ENCODE measurements at places on chromosomes 13 and 19. TPM values are rescaled to one million over a fixed set of nuclear protein-coding genes. Genes with fewer than 3 reads are reported as not detected.

GRCh38 chr13:71219698-71220415, 647.1 kb downstream of the DACH1 start:
- H3K36me3 ChIP-seq = no peaks in the 10 kb centered on the region
- no peaks in the 10 kb centered on the region for H3K27me3 ChIP-seq
- H3K27ac ChIP-seq = no peak overlapping the region
- no peak for DNase-seq
- H3K4me1 ChIP-seq = no peaks in the 10 kb centered on the region
- no peak overlapping the region for H3K4me3 ChIP-seq

DNA sequence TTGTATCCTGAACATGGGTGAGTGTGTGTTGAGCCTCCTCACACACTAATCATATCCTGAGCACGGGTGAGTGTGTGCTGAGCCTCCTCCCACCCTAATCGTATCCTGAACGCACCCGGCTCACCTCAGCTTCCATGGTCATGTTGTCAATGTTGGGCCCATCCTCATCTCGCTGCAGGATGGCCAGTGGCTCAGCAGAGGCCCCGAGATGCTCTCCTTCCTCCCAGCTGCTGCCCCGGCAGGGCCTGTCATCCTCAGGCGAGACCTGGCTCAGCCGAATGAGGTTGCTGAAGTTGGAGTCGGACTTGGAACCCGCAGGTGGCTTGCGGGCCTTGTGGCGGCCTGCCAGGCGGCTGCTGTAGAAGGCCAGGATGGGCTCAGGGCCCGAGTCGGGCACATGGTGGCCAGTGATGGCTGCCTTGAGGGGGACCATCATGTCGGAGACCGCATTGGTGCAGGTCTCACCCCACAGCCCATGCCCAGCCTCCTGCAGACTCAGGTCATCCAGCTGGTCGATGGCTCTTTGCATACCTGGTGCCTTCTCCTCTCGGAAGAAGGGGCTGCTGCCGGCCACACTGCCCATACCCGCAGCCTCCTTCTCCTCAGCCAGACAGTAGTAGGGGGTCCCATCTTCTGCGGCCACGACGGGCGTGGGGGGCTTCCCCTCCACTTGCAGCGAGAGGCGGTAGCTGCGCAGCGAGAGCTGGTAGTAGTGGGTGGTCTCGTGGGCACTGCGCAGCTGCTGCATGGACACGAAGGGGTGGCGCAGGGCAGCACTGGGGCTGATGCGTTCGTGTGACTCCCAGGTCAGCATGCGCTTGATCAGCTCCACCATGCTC, 9.6 kb downstream of the HIPK4 start:
- H3K4me3 ChIP-seq = no peak overlapping the region
- H3K4me1 ChIP-seq = no peaks in the 10 kb centered on the region
- DNase-seq = no peak
- H3K27me3 ChIP-seq = no peaks in the 10 kb centered on the region
- peaks cover 21% of the 10 kb centered on the region for H3K36me3 ChIP-seq

DNA sequence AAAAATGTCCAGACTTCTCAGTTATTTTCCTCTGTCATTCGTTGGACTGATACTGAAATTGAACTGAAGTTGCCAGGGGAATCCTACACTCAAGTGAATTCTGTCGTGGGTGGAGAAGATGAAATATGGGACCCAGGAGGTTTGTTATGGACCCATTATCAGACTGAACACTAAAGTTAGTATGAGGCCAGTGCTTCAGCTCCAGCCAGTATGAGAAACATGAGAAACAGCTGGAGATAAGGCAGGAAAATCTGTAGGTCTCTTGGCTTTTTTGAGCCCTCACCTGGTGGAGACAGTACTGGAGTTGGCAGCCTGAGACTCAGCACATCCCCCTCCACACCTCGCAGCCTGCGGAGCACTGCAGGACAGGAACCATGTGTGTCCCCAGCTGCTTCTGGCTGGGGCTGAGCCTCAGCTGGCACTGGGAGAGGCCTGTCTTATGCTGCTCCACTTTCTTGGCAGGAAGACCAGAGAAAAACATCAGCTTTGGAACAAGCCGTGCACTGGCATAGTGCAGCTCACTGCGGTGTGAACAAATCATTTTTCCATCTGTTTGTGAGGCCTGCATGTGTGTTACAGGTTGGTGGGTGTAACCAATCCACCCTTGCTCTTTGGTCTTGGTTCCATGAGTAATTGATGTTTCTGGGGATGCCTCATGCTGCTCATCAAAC, 641.0 kb downstream of the FGF9 start:
- peaks cover 22% of the 10 kb centered on the region for H3K36me3 ChIP-seq
- no peaks in the 10 kb centered on the region for H3K27me3 ChIP-seq
- H3K4me3 ChIP-seq = no peak overlapping the region
- H3K4me1 ChIP-seq = no peaks in the 10 kb centered on the region
- DNase-seq = peak; percentile 31
- no peak overlapping the region for H3K27ac ChIP-seq

- no peak overlapping the region for H3K4me3 ChIP-seq
- no peaks in the 10 kb centered on the region for H3K27me3 ChIP-seq
- no peaks in the 10 kb centered on the region for H3K4me1 ChIP-seq
- no peak overlapping the region for H3K27ac ChIP-seq
- peaks cover 8% of the 10 kb centered on the region for H3K36me3 ChIP-seq
- DNase-seq = peak; percentile 59
Measured at GRCh38 chr19:20247016-20247683, 80.1 kb downstream of the ZNF486 start.

DNA sequence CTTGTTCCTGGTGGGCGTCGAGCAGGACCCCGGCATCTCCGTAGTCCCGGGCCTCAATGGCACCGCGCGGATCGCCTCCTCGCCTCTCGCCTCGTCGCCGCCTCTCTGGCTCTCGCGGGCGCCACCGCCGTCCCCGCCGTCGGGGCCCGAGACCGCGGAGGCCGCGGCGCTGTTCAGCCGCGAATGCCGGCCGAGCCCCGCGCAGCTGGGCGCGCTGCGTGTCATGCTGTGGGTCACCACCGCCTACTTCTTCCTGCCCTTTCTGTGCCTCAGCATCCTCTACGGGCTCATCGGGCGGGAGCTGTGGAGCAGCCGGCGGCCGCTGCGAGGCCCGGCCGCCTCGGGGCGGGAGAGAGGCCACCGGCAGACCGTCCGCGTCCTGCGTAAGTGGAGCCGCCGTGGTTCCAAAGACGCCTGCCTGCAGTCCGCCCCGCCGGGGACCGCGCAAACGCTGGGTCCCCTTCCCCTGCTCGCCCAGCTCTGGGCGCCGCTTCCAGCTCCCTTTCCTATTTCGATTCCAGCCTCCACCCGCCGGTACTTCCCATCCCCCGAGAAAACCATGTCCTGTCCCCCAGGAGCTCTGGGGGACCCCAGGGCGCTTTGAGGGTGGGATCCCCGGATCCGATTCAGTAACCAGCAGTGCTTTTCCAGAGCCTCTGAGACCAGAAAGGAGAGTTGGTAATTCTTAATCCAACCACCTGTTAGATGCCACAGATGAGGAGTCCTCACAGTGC, 885 bp downstream of the MLNR start:
- H3K4me1 ChIP-seq = no peaks in the 10 kb centered on the region
- H3K36me3 ChIP-seq = peaks cover 5% of the 10 kb centered on the region
- DNase-seq = peak; percentile 41
- peak overlapping the region; percentile 79 for H3K4me3 ChIP-seq
- peaks cover 67% of the 10 kb centered on the region for H3K27me3 ChIP-seq

- H3K36me3 ChIP-seq = peaks cover 13% of the 10 kb centered on the region
- H3K27ac ChIP-seq = no peak overlapping the region
- H3K4me3 ChIP-seq = no peak overlapping the region
Measured at GRCh38 chr13:65460136-65460535, 1770.0 kb downstream of the PCDH9 start.

- H3K36me3 ChIP-seq = no peaks in the 10 kb centered on the region
- no peaks in the 10 kb centered on the region for H3K27me3 ChIP-seq
- peak; percentile 15 for DNase-seq
- H3K27ac ChIP-seq = no peak overlapping the region
Measured at GRCh38 chr13:27276188-27276587, 5.6 kb downstream of the RASL11A start.

UHRF1 gene
- total RNA-seq = 111 TPM

DNA sequence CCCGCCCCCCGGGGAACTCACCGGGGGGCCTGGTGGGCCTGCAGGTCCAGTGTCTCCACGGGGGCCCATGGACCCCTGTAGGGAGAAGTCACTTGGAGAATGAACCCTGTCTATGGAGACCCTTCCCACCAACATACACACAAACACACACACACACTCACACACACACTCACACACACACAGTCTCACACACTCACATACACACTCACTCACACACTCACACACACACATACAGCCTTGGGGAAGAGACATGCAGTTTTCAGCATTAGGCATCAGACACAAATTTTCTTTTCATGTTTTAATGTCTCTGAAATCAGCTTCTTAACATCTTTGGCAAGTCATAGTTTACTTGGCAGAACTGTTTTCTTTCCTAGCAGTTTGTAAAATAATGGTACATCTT, 31.0 kb upstream of the OLFM2 start:
- no peak for DNase-seq
- H3K4me1 ChIP-seq = no peaks in the 10 kb centered on the region
- no peak overlapping the region for H3K27ac ChIP-seq
- H3K27me3 ChIP-seq = peaks cover 2% of the 10 kb centered on the region
- no peaks in the 10 kb centered on the region for H3K36me3 ChIP-seq

DNA sequence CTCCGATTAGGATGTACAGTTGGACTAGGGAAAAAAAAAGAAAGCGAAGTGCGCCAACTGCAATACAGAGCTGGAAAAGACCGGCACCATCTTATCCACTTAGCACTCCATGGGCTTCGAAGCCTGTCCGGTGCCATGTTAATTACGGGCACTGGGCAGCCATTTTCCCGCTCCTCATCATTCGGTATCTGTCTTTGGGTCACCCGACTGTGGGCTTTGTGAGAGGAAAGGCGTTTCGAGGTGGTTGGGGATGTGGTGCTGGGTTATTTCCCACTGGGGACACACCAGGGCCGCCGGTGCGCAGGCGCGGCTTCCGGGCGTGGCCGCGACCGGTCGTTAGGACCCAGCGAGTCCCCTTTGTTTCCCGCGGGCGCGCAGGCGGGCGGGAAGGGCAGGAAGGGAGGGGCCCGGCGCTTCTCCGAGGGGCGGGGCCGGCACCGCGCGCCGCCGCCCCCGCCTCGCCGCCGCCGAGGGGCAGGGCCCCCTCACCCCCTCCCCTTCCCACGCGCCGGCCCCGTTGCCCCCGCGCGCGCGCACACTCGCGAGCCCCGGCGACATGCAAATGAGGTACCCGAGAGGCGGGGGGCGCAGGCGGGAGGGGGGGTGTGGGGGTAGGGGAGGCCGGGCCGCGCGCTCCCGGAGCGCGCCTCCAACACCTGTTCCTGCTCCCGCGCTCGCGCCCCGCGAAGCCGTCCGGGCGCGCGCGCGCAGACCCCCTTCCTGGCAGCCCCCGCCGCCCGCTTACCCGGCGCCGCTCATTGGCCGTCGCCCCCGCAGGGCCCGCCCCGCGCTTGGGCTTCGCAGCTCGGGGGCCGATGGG, at the start of gene ZNF524:
Gene ZNF524, plus strand, starts transcription at position 447 of the 820 bp plus-strand sequence. CDS start 1,825 bp downstream, outside the sequence.
- peak; percentile 91 for DNase-seq
- no peaks in the 10 kb centered on the region for H3K27me3 ChIP-seq
- peaks cover 24% of the 10 kb centered on the region for H3K36me3 ChIP-seq
- peak within 1 kb of the TSS; percentile 95 for H3K4me3 ChIP-seq

DNA sequence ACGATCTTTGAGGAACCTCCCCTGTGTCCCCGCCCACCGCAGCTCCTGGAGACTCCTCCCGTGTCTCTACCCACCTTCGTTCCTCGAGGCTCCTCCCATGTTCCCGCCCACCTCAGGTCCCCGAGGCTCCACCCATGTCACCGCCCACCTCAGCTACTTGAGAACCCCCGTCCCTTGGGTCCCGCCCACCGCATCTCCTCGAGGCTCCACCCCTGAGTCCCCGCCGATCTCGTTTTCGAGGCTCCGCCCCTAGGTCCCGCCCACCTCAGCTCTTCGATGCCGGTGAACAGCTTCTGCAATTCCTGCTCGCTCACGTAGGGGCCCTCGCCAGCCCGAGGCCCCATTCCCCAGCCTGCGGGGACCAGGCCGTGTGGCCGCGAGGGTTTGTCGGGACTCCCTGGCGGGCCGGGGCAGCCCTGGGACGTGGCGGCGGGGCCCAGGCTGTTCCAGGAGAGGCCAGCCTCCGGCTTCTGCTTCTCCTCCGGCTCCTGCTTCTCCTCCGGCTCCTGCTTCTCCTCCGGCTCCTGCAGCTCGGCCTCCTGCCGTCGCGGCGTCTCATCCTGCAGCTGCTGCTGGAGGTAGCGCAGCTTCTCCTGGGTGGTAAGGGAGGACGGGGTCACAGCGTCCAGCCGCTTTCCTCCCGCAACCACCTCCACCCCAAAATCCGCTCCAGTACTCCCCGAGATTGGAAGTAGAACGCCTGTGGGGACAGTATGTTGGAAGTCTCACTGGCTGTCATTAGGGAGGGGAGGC, 16.7 kb downstream of the TSKS start:
- no peak overlapping the region for H3K27ac ChIP-seq
- DNase-seq = peak; percentile 98
- peaks cover 2% of the 10 kb centered on the region for H3K4me1 ChIP-seq

DNA sequence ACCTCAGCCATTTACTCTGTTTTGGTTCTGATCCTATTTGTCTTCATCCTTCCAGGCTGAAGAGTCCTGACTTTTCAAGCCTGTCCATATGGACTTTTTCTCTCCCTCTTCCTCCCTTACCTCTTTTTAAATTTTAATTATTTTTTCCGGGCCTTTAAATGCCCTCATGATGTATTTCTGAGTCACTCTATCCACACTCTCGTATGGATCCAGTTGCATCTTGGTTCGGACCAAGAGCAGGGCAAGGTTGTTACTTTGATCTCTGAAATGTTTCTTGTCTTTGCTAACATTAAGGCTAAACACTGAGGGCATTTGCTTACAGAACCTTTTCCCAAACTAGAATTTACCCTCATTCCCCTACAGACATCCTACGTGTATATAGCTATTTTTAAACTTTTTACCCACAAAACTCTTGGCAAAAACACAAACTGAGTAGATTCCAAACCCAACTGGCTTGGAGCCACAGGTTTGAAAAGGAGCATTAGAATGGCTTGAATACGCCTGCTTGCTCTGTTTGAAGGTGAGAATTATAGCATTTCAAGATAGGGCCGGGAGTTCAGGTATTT, 47.4 kb upstream of the SERPINE3 start:
- no peak for DNase-seq
- no peaks in the 10 kb centered on the region for H3K36me3 ChIP-seq
- H3K27ac ChIP-seq = no peak overlapping the region
- H3K4me1 ChIP-seq = peaks cover 3% of the 10 kb centered on the region
- no peak overlapping the region for H3K4me3 ChIP-seq
- H3K27me3 ChIP-seq = no peaks in the 10 kb centered on the region

ANGPTL4 gene
- total RNA-seq = 2.5 TPM

- no peaks in the 10 kb centered on the region for H3K27me3 ChIP-seq
- H3K27ac ChIP-seq = no peak overlapping the region
- peak overlapping the region; percentile 99 for H3K4me3 ChIP-seq
- no peaks in the 10 kb centered on the region for H3K4me1 ChIP-seq
- peak; percentile 68 for DNase-seq
Measured at GRCh38 chr19:44904426-44904994, 1.1 kb upstream of the APOE start.

DNA sequence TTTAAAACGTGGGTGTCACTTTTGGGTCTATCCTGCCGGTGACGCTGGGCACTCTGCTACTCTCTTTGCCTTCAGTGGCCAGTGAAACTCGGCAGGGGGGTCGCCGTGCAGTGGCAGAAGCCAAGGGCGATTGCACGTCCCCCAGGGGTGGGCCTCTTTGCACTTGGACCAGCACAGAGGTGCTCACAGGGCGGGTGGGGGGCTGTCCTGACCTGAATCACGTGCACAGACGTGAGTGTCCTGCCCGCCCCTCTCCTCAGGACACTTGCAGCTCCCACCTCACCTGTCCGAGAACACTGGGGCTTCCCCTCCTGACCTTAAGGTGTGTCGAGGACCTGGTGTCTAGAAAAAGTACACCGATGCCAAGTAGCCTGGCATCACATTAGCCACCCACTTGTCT, 16.1 kb downstream of the COL4A1 start:
- H3K4me3 ChIP-seq = no peak overlapping the region
- H3K27me3 ChIP-seq = no peaks in the 10 kb centered on the region
- no peaks in the 10 kb centered on the region for H3K36me3 ChIP-seq
- H3K27ac ChIP-seq = no peak overlapping the region
- H3K4me1 ChIP-seq = no peaks in the 10 kb centered on the region
